ENCODE measurements at places on chromosomes 16 and 17.

- no peak for DNase-seq
Measured at GRCh38 chr17:57636274-57636673, 108.8 kb downstream of the CCDC182 start.

DNA sequence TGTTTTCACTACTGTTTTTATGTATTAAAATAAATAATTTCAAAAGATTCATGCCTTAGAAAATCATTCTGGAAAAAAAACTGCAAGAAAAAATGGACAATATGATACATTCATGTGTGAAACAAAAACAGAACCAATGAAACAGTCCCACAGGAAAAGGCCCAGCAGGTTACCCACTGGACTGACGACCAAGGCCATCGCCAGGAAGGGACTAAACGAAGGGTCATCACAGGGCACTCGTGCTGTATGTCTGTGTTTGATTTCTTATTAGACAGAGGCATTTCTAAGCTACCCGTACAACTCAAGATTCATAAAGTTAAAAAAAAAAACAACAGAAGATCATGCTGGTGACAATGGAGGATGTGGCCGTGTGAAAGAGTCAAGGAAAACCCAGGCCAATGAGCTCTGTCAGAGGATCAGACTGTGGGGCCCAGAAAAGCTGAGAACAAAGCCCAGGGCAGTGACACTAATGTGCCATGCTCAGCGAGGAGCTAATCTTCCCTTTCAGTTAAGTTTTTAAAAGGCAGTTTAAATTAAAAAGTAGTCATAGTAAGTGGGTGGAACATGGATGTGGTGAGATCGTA lies 31.8 kb downstream of the NSMCE1 start:
- no peak for DNase-seq

- DNase-seq: no peak
Measured at GRCh38 chr17:30226878-30227277, 8.6 kb downstream of the SLC6A4 start.

- no peak for DNase-seq
Measured at GRCh38 chr17:57670769-57671569, 74.1 kb downstream of the CCDC182 start.

- no peak for DNase-seq
Measured at GRCh38 chr16:71360378-71360777, 1.9 kb downstream of the CALB2 start.

GRCh38 chr17:45361451-45361850 lies 44.6 kb upstream of the MAP3K14 start:
- no peak for DNase-seq
